Dorsolateral prefrontal cortex (tissue), 122 donors: ENCODE measurements at places on chromosomes 6 and 20. TPM values are rescaled to one million over a fixed set of nuclear protein-coding genes. Genes with fewer than 3 reads are reported as not detected.
A peak's percentile ranks its signal among the peaks of the same experiment; 100 is the strongest.

AIF1 gene
- 20.0 TPM for total RNA-seq

- no peak for DNase-seq
Observed at GRCh38 chr6:158357570-158358216, 45.4 kb downstream of the TULP4 start.

- no peak for DNase-seq
Observed at GRCh38 chr6:124694139-124694705, 268.0 kb upstream of the RNF217 start.

GSTA2 gene
- not detected for total RNA-seq

GPSM3 gene
- total RNA-seq = 4.7 TPM

GRCh38 chr6:127471379-127472255, 12.4 kb upstream of the KIAA0408 start:
- no peak for DNase-seq

CTAGE9 gene
- not detected for total RNA-seq

C6orf163 gene
- 7.5 TPM for total RNA-seq

DNA sequence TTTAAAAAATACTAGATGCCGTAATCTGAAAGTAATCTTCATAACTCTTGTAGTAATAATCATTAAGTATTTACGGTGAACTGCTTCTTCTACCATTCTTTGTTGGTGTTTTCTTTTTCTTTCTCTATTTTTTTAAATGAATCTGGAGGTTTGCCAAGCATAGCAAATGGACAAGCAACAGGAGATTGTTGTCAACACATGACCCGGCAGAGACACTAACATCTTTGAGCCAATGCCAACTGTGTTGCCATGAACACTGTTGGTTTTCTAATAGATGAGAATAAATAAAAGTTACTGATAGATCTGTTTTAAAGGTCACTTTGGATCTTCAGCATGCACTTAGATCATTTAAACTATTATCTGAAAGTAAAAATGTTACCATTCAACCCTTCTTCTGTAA, 523.6 kb upstream of the EYS start:
- no peak for DNase-seq

NKX2-4 gene
- not detected for total RNA-seq

DNA sequence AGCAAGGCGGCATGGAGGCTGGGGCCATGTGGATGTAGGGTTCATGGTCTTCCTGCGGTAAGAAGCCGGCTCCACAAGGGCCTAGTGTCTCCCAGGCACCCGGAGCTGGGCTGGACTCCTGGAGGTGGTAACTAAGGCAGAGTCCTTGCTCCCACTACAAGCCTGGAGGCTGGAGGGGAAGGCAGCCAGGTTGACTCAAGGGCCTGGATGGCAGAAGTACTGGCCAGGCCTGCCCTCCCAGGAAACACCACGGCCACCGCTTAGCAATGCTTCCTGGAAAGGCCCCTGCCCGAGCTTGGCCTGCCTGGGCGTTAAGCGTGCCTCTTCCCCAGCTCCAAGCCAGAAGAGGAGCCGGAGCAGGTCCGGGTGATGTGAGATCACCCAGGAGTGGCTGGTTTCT, 182.0 kb downstream of the ZDHHC14 start:
- DNase-seq = no peak

GRCh38 chr6:99333068-99333467, 16.4 kb downstream of the FAXC start:
- no peak for DNase-seq

GRCh38 chr20:4195499-4195898, 180.1 kb upstream of the RNF24 start:
- DNase-seq = no peak

GRCh38 chr6:160974304-160974771, 17.2 kb upstream of the MAP3K4 start:
- no peak for DNase-seq

DNA sequence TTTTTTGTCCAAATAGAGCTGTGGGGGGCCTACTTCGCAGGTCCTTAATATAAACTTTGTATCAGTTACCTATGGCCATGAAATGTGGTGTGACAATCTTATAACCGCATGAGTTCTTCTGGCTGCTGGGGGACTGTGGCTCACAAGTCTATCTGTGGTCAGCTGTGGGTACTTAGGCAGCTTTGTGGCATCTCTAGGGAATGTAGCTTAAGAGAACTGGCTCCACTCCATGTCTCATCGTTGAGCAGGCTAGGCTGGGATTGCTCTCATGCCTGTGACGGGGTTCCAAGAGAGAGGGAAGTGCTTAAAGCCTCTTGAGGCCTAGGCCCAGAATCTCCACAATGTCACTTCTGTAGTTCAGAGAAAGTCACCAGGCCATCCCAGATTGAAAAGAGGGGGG, 140.5 kb downstream of the BTBD3 start:
- DNase-seq = no peak

GRCh38 chr6:71599359-71599758, 287.0 kb upstream of the RIMS1 start:
- peak; percentile 63 for DNase-seq

GRCh38 chr6:146200176-146200575, 171.3 kb downstream of the GRM1 start:
- DNase-seq = no peak

GRCh38 chr20:25407311-25408169, at the start of gene GINS1:
Gene GINS1 (plus strand): TSS chr20:25407673. CDS start chr20:25407821, 148 bp downstream.
- DNase-seq = peak; percentile 80

MCCD1 gene
- not detected for total RNA-seq

SLC35F1 gene
- total RNA-seq = 57.0 TPM

DNA sequence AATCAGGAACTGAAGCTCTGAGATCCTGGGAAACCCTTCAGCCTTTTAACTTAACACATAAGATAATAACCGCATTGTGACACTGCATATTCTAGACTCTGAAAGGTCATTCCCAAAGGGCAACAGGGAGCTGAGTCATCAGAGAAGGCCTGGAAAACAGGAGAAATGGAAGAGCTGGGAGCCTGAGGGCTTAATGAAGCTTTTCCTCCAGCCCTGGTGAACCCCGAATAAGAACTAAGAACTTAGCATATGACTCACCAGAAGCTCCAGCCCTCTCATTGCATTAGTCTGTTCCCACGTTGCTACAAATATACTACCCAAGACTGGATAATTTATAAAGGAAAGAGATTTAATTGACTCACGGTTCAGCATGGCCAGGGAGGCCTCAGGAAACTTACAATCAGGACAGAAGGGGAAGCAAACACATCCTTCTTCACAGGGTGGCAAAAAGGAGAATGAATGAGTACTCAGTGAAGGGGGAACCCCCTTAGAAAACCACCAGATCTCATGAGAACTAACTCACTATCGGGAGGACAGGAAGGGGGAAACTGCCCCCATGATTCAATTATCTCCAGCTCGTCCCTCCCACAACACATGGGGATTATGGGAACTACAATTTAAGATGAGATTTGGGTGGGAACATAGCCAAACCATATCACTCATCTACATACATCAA, 648.5 kb downstream of the TFAP2A start:
- DNase-seq = no peak

ZNF341 gene
- 5.5 TPM for total RNA-seq

GRCh38 chr6:40710626-40711330, 123.6 kb upstream of the LRFN2 start:
- DNase-seq = no peak

GRCh38 chr6:41573985-41574384, 27.8 kb downstream of the FOXP4 start:
- no peak for DNase-seq

PAK5 gene
- total RNA-seq = 19.0 TPM

GRCh38 chr6:3324262-3324942, 65.7 kb downstream of the PSMG4 start:
- peak; percentile 72 for DNase-seq

DNA sequence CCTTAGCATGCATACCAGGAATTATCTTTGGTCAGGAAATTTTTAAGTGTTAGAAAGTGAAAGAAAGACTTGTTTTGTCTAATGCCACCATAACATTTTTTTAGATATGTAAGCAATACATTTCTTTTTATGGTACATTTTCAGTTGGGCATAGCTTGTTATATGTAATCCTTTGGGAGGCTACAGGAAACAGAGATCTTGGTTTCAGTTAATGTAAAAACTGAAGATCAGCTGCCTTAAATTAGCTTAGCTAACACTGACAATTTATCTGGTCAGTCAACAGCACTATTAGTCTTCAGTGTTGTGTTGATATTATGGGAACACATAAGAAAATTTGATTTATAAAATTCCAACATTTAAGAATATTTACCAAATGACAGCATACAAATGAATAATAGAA, 78.6 kb upstream of the SMIM8 start:
- no peak for DNase-seq

DNA sequence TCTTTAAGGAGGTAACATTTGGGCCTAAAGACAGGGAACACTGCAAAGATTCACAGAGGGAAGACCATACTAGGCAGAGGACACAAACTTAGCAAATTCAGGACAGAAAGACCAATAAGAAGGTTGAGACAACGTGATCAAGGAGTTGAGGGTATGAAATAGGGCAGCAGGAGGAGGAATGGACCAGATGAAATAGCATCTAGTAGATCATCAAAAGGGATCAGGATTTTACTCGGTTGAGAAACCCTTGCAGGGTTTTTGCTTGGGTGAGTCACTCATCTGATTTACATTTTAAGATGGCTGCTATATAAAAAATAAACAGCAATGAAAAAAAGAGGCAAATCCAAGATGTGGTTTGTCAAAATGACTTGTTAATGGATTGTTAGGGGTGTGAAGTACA, 4.7 kb downstream of the BCLAF1 start:
- no peak for DNase-seq
